ENCODE measurements at places on chromosomes 5 and 9.
A peak's percentile ranks its signal among the peaks of the same experiment; 100 is the strongest.

- DNase-seq = no peak
Measured at GRCh38 chr5:65612298-65612907, 11.7 kb downstream of the TRIM23 start.

- no peak for DNase-seq
Measured at GRCh38 chr9:117043159-117043558, 356.1 kb downstream of the TRIM32 start.

GRCh38 chr5:32020271-32020670, 153.8 kb downstream of the GOLPH3 start:
- DNase-seq = no peak

GRCh38 chr9:16725066-16725465, 145.4 kb downstream of the BNC2 start:
- DNase-seq = no peak

- no peak for DNase-seq
Measured at GRCh38 chr9:116269250-116269649, 115.7 kb downstream of the PAPPA start.

DNA sequence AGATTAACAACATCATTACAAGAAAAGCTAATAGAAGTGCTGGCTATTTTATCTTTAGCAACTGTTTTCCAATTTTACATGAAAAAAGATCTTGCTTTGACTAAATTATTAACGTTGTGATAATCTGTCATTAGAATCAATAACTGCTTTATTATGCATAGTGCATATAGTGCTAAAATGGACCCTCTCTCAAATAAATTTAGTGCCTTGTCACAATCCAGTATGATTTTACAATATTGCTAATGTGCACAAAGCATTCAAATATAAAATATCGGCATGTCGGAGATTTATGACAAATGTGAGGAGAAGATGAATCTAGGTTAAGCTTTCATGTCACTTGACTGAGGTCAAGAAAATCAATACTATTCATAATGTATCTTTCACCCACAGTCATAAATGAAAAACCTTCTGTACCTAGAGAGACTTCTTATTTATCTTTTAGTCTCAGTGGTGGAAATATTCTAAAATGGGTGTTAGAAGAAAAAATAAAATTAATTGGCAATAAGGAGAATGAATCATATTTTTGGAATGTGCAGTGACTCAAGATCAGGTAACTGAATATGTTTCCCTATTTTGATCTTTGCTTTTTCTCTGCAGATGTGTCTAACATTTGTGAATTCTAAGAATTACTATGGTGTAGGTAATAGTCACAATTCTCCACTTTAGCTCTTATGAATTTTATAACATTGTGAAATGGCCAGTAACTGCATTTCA, 672.9 kb upstream of the GRAMD2B start:
- DNase-seq = no peak

DNA sequence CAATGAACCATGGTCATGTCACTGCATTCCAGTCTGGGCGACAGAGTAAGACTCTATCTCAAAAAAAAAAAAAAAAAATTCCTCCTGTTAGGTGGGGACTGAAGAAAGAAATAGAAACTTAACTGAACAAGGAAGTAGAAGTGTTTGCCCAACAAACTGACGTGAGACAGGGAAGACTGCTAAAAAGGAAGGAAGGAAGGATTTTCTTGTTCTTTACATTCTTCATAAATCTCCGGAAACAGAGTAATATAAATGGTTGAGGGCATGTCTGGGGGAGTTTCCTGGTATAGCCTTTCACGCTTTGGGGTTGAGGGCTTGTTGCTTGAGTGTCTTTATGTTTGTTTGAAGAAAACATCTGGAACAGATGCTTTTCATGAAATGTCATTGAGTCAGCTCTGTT, 3.1 kb downstream of the TOR1B start:
- DNase-seq = no peak

DNA sequence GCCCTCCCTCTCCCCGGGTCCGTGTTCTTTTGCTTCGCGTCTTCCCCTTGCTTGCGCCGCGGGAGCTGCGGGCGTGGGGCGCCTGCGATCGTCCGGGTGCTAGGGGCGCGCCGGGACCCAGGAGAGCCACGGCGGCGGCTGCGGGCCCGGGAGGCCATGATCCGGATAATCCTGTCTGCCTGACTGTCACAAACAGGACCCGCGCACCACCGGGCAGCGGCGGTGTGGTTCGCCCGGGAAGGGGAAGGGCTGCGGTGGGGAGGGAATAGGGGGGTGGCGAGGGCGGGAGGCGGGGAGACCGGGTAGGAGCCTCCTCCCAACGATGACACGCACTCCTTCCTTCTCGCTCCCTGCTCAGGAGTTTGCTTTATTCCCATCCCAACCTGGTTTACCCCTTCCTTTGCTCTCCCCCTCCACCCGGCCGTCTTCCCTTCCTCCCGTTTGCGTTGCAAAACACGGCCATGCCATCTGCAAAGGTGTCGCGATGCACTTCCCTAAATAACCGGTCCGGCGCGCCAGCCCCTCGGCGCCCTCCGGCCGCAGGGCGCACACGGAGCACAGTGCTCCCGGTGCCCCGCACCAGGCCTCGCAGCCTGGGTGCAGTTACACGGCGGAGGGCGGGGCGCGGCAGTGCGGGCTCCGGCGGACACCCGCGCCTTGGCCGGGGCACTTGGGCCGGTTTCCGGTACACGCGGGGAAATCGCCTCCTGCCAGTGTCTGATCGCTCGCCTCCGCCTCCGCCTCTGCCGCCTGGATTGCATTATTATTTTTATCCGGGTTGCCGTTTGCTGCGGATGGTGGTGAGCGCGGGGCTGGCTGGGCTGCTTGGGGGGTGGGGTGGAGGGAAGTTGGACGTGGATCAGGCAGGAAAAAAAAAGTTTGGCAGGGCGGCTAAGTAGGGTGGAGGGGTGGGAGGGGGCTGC, 1.5 kb downstream of the SMARCA2 start:
- DNase-seq = peak; percentile 66

DNA sequence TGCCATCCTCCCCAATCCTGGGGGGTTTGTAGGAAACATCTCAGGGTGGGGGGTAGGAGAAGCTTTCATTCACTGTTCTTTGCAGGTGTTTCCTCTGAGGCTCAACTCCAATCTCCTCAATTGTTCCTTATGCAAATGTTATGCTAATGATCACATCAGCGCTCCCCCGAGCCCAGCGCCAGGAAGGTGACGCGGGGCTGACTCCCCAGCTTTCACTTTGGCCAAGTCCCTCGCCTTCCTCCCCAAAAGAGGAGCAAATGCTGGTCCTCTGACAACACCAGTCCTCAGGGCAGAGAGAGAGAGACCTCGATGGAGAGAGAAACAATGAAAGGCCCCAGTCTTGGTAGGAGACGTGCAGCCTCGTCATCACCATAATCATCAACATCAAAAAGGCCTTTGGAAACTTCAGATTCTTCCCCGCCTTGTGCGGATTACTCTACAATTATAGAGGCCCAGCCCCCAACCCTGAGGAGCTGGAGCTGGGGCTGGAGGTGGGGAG, 39.1 kb downstream of the PCDH1 start:
- DNase-seq = no peak

GRCh38 chr9:4069457-4070153, 230.3 kb downstream of the GLIS3 start:
- no peak for DNase-seq

- DNase-seq = no peak
Measured at GRCh38 chr9:85224301-85224700, 517.5 kb downstream of the AGTPBP1 start.

- no peak for DNase-seq
Measured at GRCh38 chr5:137203011-137203632, 296.0 kb downstream of the SPOCK1 start.

DNA sequence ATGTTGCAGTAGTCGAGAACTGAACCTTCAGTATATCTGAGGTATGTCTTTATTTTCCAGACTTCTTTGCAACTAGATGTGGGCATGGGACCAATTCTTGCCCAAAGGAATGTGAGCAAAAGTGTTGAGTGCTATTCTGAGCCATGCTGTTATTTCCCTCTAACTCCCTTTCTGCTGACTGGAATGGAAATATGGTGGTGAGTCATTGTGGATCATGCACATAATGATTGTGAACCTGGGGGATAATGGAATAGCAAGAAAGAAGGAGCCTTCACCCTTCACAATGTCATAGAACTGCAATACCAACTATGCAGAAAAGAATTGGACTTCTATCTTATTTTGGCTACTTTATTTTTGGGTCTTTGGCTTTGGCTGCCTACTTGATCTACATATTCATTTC, 10.3 kb upstream of the DOCK2 start:
- no peak for DNase-seq

- DNase-seq = no peak
Measured at GRCh38 chr9:92599938-92600461, 64.2 kb upstream of the ECM2 start.

GRCh38 chr9:137205126-137206069, at the start of the genes NDOR1 and TMEM203:
Gene NDOR1 (plus strand): TSS chr9:137205700. CDS start chr9:137205778, 78 bp downstream.
Gene TMEM203 (minus strand): TSS chr9:137205648. CDS start chr9:137205414, 234 bp downstream.
- peak; percentile 79 for DNase-seq

DNA sequence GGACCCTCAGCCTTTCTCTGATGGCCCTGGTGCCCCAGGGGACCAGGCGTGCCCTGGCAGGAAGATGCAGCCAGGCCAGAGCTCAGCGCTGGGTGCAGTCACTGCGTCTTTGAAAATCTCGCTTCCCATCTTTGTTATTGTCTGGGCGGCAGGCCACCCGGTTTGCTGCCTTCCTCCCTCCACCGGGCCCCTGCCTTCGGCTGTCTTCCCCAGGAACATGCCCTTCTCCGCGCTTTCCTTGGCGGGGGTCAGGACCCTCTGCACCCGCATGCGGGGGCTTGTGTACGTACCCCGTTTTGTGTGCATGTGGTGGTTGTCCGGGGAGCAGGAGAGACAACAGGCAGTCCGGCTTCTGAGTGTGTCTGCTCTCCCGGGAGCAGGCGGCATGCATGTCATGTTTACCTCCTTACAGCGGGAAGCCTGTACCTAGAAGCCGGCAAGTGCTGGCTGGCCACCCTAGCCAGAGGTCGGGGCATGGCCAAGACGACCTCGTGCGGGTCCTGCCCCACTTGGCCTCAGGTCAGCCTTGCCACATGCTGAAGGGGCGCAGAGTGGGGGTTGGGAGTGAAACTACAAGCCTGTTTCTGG, 49.5 kb downstream of the DAB2IP start:
- no peak for DNase-seq

DNA sequence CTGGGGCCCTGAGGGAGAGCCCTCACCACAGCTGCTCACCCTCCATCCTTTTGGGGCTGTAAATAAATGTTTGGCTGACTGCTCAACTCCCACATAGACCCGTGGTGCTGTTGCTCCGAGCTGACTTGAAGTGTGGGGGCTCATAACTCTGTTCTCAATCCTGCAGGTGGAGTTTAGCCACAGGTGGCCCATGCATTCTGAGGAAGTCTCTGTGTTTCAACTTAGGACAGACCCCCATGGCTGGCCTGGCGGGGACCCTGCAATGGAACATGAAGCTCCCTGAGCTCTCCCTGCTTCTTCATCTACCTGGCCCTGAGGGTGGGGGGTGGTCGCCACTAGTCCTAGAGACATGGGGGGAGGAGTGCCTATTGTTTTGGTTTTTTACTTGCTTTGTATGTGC, 19.7 kb downstream of the NDUFS6 start:
- DNase-seq = no peak

DNA sequence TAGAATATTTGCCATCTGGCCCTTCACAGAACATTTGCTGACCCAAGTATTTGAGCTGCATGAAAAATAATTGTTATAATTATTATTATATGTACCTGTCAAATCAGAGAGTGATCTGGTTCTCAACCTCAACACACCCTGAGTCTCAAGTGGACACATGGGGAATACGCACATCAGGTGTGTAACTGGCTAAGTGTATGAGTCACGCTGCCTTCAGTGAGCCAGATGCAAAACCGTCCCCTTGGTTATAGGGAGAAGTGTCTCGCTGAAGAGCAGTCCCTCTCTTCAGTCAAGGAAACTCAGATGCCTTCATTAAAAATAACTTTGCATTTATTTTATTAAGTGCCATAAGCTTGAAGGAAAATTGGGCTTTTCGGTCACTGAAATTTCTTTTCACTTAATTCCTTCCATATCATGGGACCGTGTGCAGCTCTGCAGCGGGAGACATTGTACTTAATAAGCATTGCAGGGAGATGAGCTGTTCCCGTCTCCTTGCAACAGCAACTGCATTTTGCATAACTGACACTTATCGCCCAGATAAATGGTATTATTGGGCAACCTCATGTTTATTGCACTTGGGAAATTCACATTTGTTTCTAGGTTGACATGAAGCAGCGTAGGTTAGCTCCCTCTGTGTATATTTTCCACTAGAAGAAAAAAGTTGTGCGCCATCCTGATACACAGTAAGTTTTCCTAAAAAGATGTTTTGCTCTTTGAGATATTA, 512.3 kb upstream of the DAP start:
- DNase-seq = no peak

DNA sequence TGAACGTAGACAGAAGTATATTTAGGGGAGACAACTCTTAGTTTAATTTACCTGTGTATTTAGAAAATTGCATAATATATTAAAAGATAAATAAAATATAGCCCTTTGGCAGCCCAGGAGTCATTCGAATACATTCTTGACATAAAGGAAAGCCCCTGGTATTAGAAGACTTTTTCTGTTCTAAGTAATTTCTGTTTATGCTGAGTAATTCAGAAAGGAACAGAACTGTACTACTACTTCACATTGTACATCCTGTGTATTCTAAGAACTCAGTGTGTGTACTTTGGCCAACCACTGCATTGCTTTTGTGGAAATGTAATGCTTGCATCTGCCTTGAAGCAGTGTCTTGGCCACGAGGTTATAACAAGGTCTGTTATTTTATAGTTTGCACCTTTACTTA, 136.4 kb downstream of the KDM4C start:
- DNase-seq = no peak

GRCh38 chr5:110846398-110847001, 107.7 kb downstream of the SLC25A46 start:
- DNase-seq = no peak

GRCh38 chr9:81245254-81245956, 443.9 kb downstream of the TLE1 start:
- no peak for DNase-seq

DNA sequence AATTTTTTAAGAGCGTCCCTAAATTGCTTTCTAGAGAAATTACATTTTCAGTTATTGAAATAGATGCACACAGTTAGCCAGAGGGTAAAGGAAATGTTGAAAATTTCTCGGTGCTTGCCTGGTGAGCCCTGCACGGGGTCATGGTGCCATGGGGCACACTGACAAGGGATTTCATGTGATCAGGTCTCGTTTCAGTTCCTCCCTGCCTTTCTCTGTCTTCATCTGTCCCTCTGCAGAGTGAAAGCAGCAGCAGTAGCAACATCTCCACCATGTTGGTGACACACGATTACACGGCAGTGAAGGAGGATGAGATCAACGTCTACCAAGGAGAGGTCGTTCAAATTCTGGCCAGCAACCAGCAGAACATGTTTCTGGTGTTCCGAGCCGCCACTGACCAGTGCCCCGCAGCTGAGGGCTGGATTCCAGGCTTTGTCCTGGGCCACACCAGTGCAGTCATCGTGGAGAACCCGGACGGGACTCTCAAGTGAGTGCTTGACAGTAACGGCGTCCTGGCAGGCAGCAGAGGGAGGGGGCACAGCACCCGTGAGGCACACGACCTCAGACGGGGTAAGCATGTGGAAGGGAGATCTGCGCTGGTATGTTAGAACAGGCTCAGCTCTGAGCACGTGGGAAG, 89.1 kb upstream of the OTULINL start:
- DNase-seq = no peak

GRCh38 chr5:14025569-14026286, 81.2 kb upstream of the DNAH5 start:
- DNase-seq = no peak
